Activated naive CD4-positive, alpha-beta T cell treated with anti-CD3 and anti-CD28 coated beads for 36 hours (primary cell): ENCODE measurements at places on chromosomes 6 and 20. TPM values are rescaled to one million over a fixed set of nuclear protein-coding genes. Genes with fewer than 3 reads are reported as not detected.

Gene TPBG
- total RNA-seq: not detected

Gene BTNL2
- total RNA-seq: not detected

Gene GID8
- 32.7 TPM for total RNA-seq

Gene CLPSL2
- total RNA-seq: not detected

DNA sequence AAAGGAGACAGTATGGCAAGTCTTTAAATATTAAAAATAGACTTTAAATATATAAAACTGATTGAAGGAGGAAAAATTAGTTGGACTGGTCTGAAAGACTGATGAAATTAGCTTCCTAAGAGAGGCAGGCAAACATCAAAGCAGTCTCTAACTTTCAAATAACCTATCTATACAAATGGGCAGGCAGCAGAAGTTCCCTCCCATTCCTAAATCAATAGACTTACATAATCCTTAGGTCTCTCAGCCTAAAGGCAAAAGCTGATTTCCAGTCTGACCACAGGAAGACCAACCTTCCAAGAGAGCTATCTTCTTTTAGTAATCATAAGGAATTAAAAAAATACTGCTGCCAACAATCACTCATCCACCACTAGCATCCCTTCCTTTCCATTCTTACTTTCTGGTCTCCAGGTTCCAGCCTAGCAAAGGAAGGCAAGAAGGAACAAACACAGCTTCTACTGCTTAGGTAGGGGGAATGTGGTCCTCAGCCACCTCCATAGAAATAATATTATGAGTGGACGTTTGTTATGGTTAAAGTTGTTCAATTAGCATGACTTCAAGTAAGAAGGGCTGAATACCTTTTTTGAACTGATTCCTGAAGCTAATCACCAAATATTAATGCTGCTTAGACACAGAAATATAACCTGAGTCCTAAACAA, 44.1 kb downstream of the SESN1 start:
- H3K27ac ChIP-seq: no peak overlapping the region
- H3K4me3 ChIP-seq: no peak overlapping the region
- H3K27me3 ChIP-seq: no peaks in the 10 kb centered on the region
- DNase-seq: no peak
- H3K4me1 ChIP-seq: peaks cover 23% of the 10 kb centered on the region
- H3K36me3 ChIP-seq: peaks cover 2% of the 10 kb centered on the region

- H3K27ac ChIP-seq: no peak overlapping the region
- no peaks in the 10 kb centered on the region for H3K36me3 ChIP-seq
- DNase-seq: no peak
- peaks cover 2% of the 10 kb centered on the region for H3K4me1 ChIP-seq
- no peaks in the 10 kb centered on the region for H3K27me3 ChIP-seq
Measured at GRCh38 chr6:167137081-167137480, 14.2 kb downstream of the CCR6 start.

DNA sequence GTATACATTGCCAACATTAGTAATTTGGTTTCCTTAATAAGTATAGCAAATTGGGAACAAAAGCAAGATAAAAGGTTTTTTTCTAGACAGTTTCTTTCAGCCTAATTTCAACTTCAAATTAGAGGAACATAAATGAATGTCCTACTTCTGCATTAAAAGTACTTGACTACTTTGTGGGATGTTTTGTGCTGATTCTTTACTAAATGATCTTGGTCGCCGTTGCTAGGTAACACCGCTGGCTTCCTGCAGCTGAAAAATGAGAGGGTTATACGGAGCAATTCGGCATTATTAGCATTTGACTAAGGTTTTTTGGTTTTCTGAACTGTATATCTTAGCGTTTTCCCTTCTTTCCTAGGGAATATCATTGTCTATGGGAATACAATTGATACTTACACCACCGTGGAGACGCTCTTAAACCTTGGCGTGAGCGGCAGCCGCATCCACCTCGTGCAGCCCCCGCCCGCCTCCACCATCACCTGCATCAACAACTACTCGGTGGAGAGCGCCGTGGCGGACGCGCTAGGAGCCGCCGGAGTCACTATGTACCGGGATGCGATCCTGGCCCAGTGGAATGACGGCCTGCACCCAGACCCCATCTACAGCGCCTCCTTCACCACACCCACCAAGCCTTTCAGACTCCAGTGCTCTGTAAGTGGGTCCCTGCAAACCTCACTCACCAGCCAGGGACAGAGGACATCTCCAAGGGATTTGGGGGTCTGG, 90.9 kb upstream of the INSM1 start:
- H3K4me1 ChIP-seq: peaks cover 4% of the 10 kb centered on the region
- no peak for DNase-seq
- no peak overlapping the region for H3K27ac ChIP-seq
- peaks cover 25% of the 10 kb centered on the region for H3K27me3 ChIP-seq

DNA sequence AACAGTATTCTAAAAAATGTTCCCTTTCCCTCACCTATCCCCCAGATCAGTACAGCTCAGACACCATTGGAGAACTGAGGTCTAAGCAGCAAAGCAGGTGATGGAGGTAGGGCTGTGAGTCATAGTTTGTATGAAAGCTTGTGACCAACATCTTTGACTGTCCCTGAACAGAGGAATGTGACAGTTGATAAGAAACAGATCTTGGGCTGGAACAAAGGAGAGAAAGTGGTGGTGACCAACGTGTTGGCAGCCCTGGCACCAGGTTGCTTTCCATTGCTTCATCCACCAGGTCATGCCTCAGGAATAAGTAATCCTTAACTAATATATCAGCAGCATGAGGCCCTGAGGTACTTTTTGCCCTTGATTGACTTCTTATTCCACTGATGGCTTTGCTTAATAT, 19.9 kb upstream of the CRIP3 start:
- H3K27ac ChIP-seq: no peak overlapping the region
- no peaks in the 10 kb centered on the region for H3K27me3 ChIP-seq
- peaks cover 1% of the 10 kb centered on the region for H3K36me3 ChIP-seq
- no peak overlapping the region for H3K4me3 ChIP-seq

GRCh38 chr6:111485342-111485741, 2.3 kb upstream of the REV3L start:
- no peak for DNase-seq
- no peaks in the 10 kb centered on the region for H3K27me3 ChIP-seq
- H3K4me1 ChIP-seq: peaks cover 45% of the 10 kb centered on the region
- peaks cover 24% of the 10 kb centered on the region for H3K36me3 ChIP-seq
- H3K4me3 ChIP-seq: peak overlapping the region; percentile 50
